ENCODE measurements at places on chromosomes 3 and 15.

DNA sequence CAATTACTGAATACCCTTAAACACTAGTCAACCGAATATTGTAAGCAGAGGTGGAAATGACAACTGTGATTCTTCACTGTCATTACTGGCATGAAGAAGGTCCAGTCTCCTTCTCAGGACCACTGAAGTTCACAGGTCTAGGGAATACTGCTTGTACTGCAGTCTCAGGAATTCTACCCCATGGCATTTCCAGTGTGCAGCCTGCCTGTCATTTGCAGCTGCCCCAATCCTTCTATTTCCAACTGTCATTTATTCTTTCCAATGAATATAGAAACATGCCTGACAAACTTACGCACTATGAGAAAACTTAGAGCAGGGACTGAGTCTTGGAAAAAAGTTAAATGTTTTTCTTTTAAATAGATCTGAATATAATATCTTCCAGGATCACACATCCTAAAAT lies 308.0 kb upstream of the THBS1 start:
- no peak for DNase-seq

- no peak for DNase-seq
Observed at GRCh38 chr15:66622591-66623022, 56.8 kb upstream of the LCTL start.

GRCh38 chr3:11136116-11136515 lies 18.2 kb upstream of the HRH1 start:
- DNase-seq: no peak

- no peak for DNase-seq
Observed at GRCh38 chr15:101246391-101246790, 5.5 kb downstream of the CHSY1 start.

DNA sequence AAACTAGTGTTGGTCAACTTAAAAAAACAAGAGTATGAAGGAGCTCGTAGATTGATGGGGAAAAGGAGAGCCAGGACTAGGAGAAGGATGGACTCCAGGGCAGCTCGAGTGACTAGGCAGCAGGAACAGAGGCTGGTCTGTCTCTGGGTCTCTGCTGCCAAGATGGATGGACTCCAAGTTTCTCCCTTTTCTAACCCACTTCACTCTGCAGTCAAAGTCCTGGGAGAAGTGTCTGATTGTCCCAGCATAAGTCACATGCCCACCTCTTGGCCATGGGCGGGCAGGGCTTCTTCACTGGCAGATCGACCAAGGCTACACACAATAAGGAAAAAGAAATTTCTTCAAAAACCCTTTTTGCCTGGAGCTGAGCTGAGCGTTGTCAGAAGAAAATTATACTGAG lies 9.2 kb upstream of the EPB42 start:
- DNase-seq: no peak

GRCh38 chr3:30671527-30672286 lies 65.3 kb downstream of the TGFBR2 start:
- no peak for DNase-seq

DNA sequence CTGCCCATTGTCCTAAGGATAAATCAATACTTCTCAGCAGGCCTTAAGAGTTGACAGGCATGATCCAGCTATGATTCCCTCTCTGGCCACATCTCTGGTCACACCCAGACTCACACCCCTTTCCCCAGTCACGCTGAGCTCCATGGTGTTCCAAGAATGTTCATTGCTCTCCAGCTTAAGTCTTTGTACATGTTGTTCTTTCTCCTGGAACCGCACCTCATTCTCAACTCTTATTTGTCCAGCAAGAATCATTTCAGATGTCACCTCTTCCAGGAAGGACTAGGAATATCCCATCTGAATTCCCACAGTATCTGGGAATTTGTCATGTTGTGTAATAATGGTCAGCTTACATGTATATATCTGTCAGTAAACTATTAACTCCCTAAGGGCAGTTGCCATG lies 118.3 kb upstream of the GALNT15 start:
- no peak for DNase-seq

DNA sequence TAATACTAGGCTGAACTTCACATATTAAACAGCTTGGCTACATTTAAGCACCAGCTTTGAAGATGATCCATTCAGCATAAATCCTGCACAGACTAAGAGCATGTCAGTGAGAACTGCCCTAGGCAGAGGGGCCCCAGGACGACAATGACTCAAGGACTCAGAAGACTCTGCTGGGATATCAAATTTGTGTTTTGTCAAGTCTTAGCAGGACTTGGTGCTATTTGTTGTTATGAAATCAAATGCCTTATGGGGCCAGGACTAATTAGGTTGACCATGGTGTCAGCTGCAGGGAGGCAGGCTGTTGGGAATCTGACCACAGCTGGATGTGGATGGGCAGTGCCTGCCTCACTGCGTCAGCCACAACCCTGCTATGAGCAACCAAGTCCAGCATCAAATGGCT lies 91.8 kb downstream of the RYR3 start:
- DNase-seq: no peak

GRCh38 chr3:66472313-66473134 lies 28.3 kb downstream of the LRIG1 start:
- DNase-seq: no peak

DNA sequence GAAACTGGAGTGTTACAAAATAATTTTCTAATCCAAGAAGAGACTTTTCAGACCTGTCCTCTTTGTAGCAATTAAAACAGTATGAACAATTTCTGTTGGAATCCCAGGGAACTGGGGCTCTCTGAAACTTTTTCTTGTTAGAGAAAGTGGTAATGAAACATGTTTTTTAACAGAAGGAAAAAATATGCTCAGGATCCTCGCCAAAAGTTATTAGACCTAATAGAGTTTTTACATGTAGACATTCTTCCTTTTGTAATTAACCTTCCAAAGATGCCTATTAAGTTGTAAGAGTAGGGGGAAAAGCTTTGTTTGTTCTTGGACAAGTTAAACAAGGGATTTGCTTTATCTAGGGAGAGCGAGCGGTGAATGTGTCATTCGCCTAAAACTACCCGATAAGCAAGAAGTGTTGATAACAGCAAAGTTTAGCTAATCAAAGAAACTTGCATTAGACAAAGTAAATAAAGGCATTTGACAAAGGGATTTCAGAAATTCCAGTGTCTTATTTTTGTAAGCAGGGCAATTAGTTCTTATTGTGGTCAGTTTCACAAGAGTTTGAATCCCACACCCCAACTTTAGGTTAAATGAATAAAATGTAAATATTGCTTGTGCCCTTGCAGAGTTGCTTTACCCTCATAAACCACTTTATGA lies 2.3 kb downstream of the RARB start:
- no peak for DNase-seq

GRCh38 chr15:48537271-48538113 lies 108.0 kb downstream of the FBN1 start:
- DNase-seq: no peak

GRCh38 chr3:47813551-47814177 lies 10.7 kb downstream of the DHX30 start:
- no peak for DNase-seq

GRCh38 chr3:55827786-55828185 lies 340.7 kb upstream of the WNT5A start:
- no peak for DNase-seq

GRCh38 chr15:79978655-79979514 lies 7.9 kb upstream of the BCL2A1 start:
- DNase-seq: no peak

GRCh38 chr3:152384412-152384811 lies 115.7 kb downstream of the MBNL1 start:
- DNase-seq: no peak

- DNase-seq: no peak
Observed at GRCh38 chr3:112627419-112627818, 13.5 kb downstream of the CCDC80 start.

GRCh38 chr3:150738688-150739087 lies 24.3 kb downstream of the SIAH2 start:
- DNase-seq: no peak

GRCh38 chr3:123724306-123724705 lies 139.5 kb upstream of the HACD2 start:
- no peak for DNase-seq

GRCh38 chr3:119333773-119334509 lies 39.8 kb downstream of the ARHGAP31 start:
- DNase-seq: no peak

- no peak for DNase-seq
Observed at GRCh38 chr15:59240036-59240435, 33.4 kb downstream of the LDHAL6B start.

GRCh38 chr3:48473617-48473952 lies 27.0 kb downstream of the ATRIP start:
- DNase-seq: no peak

DNA sequence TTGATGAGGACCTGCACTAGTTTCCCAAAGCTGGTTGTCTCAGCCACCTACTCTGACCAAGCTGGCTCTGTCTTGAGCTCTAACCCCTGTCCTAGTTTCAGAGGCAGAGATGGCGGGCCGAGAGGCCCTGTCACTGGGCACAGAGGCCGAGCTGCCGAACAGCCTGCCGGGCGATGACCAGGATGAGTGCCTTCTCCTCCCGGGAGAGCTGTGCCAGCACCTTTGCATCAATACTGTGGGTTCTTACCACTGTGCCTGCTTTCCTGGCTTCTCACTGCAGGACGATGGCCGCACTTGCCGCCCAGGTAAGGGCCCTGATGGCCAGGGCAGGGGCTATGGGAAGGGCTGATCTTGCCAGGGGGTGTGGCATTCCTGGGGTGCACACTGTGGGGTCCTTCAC lies 69.1 kb downstream of the FBLN2 start:
- DNase-seq: no peak

DNA sequence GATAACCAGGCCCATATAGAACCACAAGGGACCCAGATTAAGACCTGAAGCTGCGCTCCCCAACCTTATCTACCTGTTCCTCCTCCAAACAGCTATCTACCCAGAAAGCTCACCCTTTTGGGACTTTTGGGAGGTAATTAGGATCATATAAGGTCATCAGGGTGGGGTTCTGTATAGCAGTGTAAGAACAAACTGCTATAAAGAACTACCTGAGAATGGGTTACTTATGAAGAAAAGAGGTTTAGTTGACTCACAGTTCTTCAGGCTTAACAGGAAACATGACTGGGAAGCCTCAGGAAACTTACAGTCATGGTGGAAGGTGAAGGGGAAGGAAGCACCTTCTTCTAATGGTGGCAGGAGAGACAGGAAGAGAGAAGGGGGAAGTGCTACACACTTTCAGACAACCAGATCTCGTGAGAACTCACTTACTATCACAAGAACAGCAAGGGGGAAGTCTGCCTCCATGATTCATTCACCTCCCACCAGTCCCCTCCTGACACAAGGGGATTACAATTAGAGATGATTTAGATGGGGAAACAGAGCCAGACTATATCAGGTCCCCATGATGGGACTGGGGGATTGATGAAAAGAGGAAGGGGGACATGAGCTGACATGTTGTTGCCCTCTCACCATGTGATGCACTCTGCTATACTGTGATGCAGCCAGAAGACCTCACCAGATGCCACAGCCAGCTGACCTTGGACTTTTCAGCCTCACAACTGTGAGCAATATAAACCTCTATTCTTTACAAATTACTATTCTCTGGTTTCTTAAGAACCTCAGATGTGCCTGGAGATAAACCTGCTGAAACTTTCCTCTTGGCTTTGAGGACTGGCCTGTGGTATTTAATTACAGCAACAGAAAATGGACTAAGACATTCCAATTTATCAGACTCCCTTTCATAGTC lies 15.3 kb upstream of the FMN1 start:
- no peak for DNase-seq

- no peak for DNase-seq
Observed at GRCh38 chr3:110989446-110989845, 82.2 kb upstream of the NECTIN3 start.

DNA sequence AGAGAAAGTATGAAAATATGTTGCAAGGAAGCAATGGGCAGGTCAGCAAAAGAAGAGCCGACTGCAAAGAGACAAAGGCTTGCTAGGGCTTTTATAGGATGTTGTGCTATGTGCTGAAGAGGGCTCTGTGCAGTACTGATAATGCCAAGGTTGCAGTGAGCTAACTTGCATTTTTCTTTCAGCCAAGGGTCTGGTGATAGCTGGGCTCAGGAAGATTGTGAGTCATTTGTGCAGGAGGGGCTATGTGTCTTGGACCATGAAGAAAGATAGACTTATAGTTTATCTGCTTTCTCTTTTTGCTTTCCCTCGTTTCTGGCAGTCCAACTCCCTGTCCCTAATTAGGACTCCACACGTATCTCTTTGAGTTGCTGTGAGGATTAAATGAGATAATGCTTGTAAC lies 64.5 kb upstream of the LRIG1 start:
- no peak for DNase-seq

- DNase-seq: no peak
Observed at GRCh38 chr15:25849157-25849921, 13.8 kb downstream of the ATP10A start.

DNA sequence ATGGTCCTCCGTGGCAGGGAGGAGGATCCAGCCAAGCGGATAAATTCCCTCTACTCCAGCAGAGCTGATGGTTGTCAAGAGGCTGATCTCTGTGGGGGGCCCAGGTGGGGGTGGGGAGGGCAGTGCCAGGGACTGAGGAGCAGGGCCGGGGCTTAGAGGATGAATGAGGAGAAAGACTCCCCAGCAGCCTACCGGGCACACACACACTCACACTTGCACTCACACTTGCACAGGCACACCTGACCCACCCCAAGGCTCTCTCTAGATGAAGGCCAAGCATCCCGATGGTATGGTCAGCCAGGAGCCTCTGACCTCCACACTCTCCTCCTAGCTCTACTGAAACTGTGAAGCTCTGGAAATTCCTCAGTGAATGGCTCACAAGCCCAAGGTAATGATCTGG lies 131.3 kb upstream of the PRR20G start:
- DNase-seq: no peak

- DNase-seq: no peak
Observed at GRCh38 chr3:175346573-175347356, 487.6 kb downstream of the NAALADL2 start.

DNA sequence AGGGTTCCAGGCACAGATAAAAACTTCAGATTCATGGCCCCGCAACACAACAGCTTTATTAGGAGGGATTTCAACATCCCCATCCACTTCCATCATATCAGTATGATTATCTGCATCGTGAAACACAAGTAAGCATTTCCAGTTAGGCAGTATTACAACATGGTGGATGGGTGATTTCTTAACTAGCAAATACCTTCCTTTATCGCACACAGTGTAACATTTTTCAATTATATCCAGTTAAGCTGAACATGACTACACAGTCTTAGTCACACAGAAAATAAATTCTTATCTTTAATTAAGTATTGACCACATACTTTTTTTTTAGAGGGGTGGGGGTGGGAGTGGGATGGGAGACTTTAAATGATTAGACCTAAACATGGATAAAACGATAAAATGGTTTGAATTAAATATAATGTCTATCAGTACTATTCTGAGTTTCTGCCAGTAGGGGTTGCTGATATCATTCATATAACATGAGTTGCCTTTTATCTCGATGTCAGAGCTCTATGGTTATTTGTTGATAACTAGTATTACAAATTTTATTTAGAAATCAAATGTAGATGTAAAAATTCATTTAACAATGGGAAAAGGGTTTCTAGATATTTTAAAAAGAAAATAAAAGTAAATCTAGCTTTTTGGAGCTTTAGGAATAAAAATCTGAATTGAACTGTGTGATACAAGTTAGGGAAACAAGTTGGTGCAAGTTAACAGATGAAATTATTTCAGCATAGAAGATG lies 146.6 kb downstream of the TBL1XR1 start:
- no peak for DNase-seq

- no peak for DNase-seq
Observed at GRCh38 chr15:51160484-51160883, 65.8 kb upstream of the TNFAIP8L3 start.

GRCh38 chr3:31262201-31262600 lies 270.5 kb upstream of the STT3B start:
- DNase-seq: no peak

- no peak for DNase-seq
Observed at GRCh38 chr3:138119423-138119766, 4.0 kb upstream of the DZIP1L start.

Measured in stimulated activated CD8-positive, alpha-beta memory T cell treated with anti-CD3 and anti-CD28 coated beads, Interleukin-4, amount 100 ng/mL, for 1 hour (primary cell).